Activated CD4-positive, alpha-beta T cell treated with anti-CD3 and anti-CD28 coated beads for 36 hours (primary cell): ENCODE measurements at places on chromosomes 6 and 20. TPM values are rescaled to one million over a fixed set of nuclear protein-coding genes. Genes with fewer than 3 reads are reported as not detected.

MAS1 gene
- not detected for total RNA-seq

LINC00237 gene
- total RNA-seq, result not detected

DNA sequence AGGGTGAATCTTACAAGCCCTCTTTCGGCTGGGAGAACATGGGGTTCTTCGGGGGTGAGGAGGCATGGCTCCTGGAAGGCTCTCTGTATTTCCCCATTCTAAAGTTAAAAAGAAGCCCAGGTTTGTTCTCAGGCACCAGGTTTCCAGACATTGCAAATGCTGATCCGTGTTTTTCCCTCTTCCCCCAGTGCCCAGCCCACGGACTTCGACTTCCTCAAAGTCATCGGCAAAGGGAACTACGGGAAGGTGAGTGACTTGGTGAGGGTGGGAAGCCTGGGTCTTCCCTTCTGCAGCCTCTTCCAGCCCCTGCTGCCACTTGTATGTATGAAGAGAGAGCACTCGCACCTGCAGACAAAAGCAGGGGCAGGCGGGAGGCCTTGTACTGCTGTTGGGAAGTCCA is 8.7 kb downstream of the SGK2 start:
- no peak for DNase-seq

RIPOR3 gene
- total RNA-seq, result not detected

- DNase-seq, result peak; percentile 53
Measured at GRCh38 chr6:86856937-86857563, 80.3 kb upstream of the HTR1E start.

APOBEC2 gene
- not detected for total RNA-seq

DNA sequence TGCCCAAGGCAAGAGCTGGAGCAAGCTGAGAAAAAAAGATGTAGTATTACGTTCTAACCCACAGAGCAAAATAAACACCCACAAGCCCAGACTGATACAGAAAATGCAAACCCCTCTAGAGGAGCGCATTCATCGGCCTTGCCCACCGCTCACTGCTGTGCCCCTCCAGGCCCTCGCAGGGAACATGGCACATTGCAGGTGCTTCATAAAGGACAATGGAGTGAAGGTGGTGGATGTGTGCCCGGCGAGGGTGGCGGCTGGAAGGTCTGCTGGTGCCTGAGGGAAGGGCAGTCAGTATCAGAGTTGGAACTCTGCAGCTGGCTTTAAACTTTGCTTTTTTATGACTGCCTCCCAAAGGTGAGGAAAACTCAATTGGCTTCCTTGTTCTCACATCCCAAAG is 18.5 kb upstream of the IRF4 start:
- no peak for DNase-seq

DNA sequence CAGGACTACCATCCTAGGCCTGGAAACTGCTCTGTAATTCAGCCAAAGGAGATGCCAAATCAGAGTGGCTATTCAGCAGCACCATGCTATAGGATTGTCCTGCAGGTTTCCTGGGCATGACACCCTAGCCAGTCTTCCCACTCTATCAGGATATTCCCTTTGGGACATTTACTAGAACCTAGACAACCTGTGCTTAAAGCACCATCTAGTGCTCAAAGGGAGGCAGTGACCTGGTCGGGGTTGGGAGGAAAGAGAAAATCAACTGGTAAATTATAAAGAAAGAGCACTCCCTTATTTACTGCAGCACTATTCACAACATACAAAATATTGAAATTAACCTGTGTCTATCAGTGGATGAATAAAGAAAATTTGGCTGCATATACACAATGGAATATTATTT is 67.2 kb upstream of the SMLR1 start:
- no peak for DNase-seq

DNA sequence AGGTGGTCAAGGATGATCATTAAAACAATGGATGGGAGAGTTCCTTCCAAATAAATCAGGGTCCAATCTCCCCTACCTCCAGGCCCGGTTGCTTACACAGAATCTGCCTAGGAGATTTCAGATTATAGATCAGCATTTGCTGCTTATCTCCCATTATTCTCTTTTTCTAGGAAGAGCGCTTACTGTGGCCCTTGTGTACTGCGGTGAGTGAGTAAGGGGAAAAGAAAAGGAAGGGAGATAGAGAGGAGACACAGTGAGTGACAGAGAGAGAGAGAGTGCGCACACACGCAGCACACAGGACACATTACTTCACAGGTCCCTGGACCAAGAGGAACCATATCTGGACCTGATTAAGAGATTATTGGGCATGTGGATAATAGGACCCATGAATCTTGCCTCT is 6.2 kb downstream of the LATS1 start:
- DNase-seq, result no peak

- DNase-seq, result no peak
Measured at GRCh38 chr6:28371706-28372451, 22.1 kb downstream of the ZKSCAN3 start.

DNA sequence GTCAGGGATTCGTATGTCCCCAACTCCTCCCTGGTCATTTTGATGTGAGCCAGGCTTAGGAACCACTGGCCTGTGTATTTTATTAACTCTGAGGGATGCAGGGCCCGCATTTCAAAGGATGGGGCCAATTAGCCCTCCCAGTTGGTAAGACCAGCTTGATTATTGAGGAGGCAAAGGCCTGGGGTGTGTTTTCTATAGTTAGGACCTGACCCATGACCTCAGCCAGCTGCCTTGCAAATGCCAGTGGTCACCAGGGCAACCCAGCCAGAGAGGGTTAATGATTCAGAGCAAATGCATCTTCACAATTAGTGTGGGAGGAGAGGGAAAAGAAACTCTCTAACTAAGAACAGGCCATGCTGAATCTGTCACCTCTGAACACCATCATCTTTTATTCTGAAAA is 835.4 kb downstream of the MAFB start:
- DNase-seq, result no peak

DOK5 gene
- total RNA-seq, result 2.9 TPM

EBF4 gene
- total RNA-seq, result 4.3 TPM

DNA sequence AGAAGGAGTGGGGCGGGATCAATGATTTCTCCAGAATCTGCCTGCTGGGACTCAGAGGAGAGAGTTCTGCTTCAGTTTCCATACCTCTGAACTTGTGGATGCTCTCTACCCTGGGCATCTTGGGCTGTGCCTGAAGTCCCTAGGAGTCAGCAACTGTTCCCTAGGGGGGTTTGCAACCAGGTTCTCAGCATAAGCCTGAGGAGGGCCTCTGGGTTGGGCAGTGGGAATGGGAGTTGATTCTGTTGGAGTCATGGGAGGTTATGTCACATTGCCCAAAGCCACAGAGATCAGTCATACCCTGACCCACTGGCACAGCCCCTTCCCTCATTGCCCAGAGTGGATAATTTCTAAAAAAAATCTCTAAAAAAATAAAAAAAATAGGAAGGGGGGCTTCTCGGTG is 47.4 kb downstream of the MOCS1 start:
- DNase-seq, result no peak

- DNase-seq, result no peak
Measured at GRCh38 chr6:135229996-135230395, 48.9 kb downstream of the MYB start.

FAM83C gene
- not detected for total RNA-seq

DNA sequence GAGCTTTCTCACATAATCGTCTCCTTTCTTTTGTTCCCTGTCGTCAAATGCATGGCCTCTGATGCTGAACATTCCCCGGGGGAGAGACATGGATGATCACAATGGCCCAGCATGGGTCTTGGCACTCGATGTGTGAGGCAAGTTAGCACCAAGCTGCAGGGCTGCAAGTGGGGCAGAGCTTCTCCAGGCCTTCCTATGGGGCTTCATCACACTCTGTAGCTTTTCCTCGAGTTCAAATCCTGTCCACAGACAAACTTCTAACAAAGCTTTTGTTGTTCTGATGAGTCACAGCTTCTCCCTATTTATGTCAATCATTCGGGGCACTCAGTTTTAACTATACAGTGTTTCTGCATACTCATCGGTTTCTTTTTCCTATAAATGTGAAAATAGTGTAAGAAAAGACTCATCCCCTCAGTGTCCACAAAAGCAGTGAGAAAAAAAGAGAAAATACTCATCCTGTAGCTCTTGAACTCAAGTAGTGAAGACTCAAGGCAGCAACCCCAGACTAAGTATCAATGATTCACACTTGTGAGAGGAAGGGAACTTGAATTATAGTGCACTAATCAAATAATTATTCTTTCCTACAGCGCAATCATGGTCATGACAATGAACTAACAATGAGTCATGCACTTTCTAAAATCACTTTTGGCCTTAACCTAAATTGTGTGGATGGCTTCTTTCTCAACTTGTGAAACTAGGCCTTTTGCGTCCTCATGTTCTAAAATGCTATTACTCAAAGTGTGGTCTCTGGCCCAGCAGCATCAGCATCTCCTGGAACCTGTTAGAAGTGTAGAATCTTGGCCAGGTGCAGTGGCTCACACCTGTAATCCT is 68.4 kb upstream of the NOX3 start:
- DNase-seq, result peak; percentile 35
